ENCODE measurements at places on chromosomes 4 and X.

GRCh38 chr4:73419106-73420038 lies 15.3 kb downstream of the ALB start:
- no peak for DNase-seq

DNA sequence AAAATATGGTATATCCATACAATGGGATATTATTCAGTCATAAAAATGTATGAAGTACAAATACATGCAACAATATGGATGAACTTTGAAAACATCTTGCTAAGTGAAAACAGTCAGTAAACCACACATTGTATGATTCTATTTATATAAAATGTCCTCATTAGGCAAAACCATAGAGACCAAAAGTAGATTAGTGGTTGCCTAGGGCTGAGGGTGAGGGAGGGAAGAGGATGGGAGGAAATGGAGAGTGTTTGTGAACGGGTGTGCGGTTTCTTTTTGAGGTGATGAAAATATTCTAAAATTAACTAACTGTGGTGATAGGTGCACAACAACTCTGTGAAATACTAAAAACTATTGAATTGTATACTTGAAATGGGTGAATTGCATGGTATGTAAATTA lies 29.6 kb downstream of the TEX11 start:
- DNase-seq, result no peak

DNA sequence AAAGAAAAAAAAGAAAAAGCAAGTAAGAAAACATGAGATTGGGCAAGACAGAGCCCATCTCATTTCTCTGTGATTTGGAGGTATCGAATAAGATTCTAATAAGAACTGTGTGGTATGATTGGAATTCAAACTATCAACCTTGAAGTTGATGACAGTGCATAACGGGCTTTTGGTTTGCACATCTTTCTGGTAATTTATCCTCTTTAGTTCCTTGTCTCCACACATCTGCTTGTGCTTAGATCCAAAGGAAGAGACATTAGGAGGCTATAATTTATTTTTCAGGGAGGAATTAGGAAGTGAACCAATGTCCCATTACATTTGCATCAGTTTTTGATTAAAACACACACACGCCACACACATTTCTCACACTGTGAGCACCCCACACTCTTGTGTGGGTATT lies 149.9 kb downstream of the ARSF start:
- DNase-seq, result no peak

DNA sequence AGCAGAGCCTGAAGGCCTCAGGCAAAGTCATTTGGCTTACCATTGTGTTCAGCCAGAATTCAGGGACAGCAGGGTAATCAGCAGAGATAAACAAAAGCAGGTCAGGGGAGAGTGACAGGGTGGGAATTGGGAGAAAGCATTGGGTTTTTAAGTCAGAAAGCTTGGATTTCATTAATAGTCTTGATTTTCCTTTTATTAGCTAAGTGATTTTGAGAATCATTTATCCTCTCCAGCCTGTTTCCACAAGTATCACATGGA lies 410.1 kb downstream of the HNRNPD start:
- no peak for DNase-seq

GRCh38 chr4:182745237-182745636 lies 171.9 kb downstream of the DCTD start:
- DNase-seq, result no peak
